ENCODE measurements at places on chromosomes 5 and 9.
A peak's percentile ranks its signal among the peaks of the same experiment; 100 is the strongest.

GRCh38 chr5:157168286-157168685 lies 2.2 kb upstream of the GARIN3 start:
- no peak for DNase-seq

GRCh38 chr9:4421847-4422246 lies 68.4 kb upstream of the SLC1A1 start:
- no peak for DNase-seq

DNA sequence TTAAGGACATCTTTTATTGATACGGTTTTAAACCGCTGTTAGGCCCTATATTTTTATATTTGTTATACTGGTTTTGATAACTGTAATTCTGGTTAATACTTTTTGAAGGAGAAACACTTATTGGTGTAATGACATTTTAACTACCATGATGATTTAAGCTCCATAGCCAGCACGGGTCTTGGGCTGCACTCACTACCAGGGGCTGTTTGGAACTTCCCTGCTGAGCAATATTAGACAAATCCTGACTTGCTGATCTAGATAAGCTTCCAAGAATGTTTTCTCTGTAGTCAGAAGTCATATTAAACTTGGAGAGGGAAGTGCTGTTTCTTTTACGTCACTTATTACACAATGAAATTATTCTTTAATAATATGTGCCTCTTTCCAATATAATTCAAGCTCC lies 540.0 kb upstream of the GRAMD2B start:
- DNase-seq: no peak

DNA sequence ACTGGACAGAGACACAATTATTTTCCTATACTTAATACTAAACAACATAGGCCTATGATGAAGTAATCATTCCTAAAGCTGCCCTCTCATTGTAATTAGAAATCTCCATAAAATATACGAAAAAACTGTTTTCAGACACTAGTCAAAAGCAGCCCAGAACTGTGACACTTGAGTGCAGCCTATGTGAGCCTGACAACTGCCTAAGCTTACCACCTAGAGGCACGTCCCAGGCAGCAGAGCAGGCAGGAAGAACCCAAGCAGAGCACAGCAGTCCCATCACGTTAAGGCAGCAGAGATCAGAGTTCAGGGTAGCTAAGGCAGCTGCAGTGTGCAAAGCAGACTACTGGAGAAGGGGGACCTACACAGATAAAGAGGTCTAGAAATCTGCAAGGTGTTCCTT lies 46.4 kb downstream of the GOLPH3 start:
- no peak for DNase-seq

DNA sequence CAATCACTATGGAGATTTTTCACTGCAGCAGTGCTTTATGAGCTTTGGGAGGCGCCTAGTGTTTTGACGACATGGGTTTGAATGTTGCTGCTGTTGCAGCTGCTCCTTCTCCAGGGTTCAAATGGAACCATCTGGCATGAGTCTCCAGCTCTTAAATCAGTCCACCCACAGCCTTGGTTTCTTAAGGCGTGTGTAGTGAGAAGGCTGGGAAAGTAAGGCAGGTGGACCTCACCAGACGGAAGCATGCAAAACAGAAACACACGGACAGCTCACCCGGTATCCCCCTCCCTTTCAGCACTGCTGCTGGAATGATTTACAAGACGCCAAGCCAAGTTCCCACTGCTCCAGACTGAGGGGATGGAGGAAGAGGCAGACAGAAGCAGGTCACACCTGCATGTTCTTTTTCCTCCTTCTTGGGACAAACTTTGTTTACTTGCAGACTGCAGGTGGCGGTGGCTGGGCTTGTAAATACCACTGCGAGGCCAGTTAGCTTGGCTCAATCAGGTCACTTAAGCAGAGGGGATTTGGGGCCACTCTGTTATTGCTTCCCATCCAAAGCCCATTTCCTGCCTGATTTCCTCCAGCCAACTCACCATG lies 47.4 kb downstream of the ADAM19 start:
- no peak for DNase-seq

GRCh38 chr9:133149130-133150015 lies 14.3 kb downstream of the GBGT1 start:
- DNase-seq: peak; percentile 39

DNA sequence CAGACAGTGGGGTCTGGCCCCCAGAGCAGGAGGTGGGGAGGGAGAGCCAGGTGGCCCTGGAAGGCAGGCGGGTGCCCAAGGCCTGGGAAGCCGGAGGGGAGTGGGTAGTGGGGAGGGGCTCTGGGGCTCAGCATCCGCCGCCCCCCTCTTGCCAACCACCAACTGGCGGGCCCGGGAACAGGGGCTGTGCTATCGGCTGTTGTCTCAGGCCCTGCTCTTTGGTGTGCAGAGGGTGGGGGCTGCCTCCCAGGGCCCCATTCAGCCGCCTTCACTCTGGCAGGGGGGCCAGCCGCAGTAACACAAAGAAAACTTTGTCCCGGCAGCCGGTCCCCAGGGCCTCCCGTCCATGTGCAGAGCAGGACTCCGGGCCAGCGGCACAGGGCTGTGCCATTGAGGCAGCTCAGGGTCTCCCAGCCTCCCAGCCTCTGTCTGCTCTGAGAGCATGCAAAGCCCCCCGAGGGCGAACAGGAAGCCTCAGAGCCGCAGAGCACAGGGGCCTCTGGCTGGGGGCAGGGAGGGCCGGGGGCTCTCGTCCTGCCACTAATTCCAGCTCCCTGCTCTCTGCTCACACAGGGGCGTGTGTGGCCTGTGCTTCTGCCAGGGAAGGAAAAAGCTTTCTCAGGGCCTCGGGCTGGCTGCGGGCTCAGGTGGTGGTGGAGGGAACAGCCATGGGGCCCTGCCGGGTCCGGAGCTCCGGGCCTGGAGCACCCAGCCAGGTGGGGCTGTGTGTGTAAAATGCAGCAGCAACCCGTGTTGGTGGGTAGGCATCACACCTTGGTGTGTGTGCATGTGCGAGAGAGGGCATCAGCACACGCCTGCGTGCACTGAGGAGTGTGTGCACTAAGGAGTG lies 54.2 kb upstream of the NOTCH1 start:
- no peak for DNase-seq

- DNase-seq: no peak
Measured at GRCh38 chr5:88503041-88503345, 234.3 kb upstream of the TMEM161B start.

GRCh38 chr9:32574858-32575257 lies 1.9 kb upstream of the NDUFB6 start:
- no peak for DNase-seq

GRCh38 chr5:37436146-37436934 lies 57.2 kb downstream of the WDR70 start:
- no peak for DNase-seq
